Endothelial cell of umbilical vein (primary cell): ENCODE measurements at places on chromosomes 3 and 15. TPM values are rescaled to one million over a fixed set of nuclear protein-coding genes. Genes with fewer than 3 reads are reported as not detected.

DNA sequence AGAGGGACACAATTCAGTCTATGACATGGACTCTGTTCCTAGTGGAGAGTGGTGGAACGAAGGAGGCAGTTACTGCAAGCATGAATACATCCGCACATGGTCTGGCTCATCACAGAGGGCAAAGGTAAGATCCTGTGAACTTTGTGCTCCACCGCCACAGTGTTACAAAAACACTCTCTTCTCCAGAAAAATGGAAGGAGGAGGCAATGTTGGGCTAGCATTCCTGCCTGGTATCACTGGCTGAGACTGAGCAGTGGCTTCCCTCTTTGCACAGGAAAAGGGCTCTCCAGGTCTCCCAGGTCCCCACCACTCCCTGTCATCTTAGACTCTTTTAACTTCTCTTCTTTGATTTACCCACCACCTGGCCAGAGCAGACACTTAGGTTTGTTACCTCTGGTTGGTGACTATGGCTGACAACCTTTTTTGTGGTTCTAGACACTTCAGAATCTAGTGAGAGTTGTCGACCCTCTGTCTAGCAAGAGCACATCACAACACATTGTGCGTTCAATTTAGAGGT, 1.5 kb upstream of the EEFSEC start:
- no peak for DNase-seq

Gene PAQR5
- polyA plus RNA-seq = 0.08 and 0.21 TPM in 2 replicates

DNA sequence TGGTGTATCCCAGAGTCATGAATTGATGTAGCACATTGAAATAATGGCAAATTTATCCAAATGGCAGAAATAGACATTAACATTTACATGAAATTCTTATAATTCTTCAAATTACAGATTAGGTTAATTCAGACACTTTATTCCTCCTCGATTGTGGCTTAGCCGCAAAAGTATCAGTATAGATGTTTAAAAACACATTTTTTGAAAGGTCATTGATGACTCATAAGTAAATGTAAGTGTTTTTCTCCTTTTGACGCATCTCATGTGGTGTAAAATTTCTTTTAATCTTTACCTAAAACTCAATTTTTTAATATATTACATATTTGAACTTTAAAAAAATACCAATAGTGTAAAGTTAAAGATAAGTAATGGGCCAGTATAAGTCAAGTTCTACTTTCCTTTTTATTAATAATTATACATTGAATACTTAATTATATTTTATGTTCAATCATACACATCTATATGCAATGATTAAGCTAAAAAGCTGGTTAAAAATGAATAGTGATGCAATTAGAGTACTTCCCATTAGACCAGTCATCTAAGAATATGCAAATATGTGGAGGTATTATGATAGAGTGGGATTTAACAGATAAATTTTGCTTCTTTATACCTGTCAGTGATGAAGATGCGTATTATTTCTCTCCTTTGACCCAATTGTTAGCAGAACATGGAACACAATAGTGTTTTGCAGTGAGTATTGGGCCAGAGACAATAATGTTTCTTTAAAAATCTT, 678.1 kb upstream of the DPPA4 start:
- no peak for DNase-seq

Gene MED12L
- 0.03 TPM in 2 replicates for polyA plus RNA-seq

GRCh38 chr3:33006081-33006480, 54.6 kb downstream of the CCR4 start:
- DNase-seq = no peak

- no peak for DNase-seq
These were observed 27.4 kb upstream of the CD47 start for GRCh38 chr3:108118038-108118768.

Gene KY
- not detected in 2 replicates for polyA plus RNA-seq

DNA sequence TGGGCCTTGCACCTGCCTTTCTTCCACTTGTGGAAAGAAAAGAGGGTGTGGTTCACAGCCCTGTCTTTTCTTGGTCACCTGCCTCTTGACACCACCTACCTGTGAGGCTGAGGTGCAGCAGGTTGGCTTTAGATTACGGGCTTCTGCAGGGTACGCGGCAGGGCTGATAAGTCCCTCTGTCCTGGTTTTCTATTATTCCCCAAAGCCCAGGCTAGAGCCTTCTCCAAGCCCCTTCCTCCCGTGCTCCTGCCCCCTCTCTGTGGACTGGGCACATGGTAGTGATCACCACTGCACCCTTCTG, 44.8 kb upstream of the HACD2 start:
- DNase-seq = no peak
